ENCODE measurements at places on chromosomes 3 and 15.

- no peak for DNase-seq
Observed at GRCh38 chr3:57622362-57622761, 25.2 kb upstream of the ARF4 start.

DNA sequence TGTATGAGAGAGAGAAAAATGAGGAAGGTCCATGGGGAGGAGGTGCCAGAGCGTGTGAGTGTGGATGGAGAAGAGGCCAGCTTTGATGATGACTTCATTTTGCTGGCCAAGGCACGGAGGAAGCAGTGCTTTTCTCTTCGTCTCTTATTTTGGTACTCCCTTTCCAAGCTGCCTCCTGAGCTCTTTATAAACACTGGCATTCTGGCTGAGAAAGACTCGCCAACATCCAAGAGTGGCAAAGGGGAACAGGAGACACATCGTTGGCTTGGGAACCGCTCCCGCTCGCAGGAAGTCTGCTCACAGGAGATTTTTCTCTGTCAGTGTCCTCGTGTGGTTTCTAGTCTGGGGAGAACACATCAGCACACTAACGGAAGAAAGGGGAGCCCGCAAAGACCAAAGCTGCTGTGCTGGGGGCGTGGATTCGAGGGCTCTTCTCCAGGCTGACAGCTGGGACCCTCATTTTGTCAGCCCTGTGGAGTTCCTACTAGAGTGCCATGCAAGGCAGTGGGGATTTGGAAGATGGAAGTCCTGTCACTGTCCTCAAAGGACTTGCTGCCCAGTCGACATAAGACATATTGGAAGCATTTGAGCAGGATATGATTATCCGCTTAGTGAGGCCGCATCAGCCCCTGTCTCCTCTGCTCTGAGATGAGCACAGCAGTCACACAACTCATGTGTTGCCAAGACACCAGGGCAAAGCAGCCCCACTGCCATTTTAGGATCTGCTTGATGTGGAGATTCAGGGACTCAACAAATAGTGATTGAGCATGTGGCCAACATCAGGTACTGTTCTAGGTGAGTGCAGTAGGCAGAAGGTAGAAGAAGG, 8.0 kb upstream of the SEMA4B start:
- no peak for DNase-seq

DNA sequence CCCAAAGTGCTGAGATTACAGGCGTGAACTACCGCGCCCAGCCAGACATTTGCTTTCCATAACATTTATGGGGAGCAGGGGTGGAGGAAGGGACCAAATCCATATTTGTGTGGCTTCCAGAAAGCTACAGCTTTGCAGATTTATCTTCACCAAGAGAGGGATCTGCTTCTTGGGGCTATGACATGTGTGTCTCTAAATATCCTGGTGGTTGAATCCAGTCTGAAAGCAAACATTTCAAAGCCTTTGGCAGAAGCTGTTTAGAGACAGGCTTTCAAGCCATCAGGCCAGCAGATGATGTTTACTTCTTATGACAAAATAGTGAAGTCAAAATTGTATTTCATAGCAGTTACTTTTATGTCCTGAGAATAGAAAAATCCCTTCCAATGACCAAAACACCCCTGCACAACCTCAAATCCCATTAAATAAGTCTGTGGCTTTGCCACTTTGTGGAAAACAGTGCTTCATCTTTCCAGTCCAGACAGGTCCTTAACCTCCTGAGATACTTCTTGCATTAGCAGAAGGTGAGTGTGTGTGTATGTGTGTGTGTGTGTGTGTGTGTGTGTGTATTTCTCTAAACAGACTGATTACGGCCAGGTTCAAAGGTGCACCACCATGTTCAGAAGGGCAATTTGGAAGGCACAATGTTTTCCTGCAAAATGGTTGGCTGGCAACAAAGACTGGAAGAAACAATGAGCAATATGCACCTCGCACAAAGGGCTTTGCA, 191.4 kb upstream of the LRIG1 start:
- no peak for DNase-seq

GRCh38 chr15:70584838-70585706, 178.3 kb downstream of the UACA start:
- peak; percentile 32 for DNase-seq

GRCh38 chr3:28860307-28860706, 420.6 kb upstream of the RBMS3 start:
- DNase-seq: no peak
